Upper lobe of left lung (tissue), 6 donors: ENCODE measurements at places on chromosomes 11 and 22. TPM values are rescaled to one million over a fixed set of nuclear protein-coding genes. Genes with fewer than 3 reads are reported as not detected.

SYT7 gene
- total RNA-seq: 6.3 TPM

CHADL gene
- total RNA-seq: 3.3 TPM

SLC22A25 gene
- not detected for total RNA-seq

CLMP gene
- 22.0 TPM for total RNA-seq

OR5AN1 gene
- total RNA-seq: not detected

- no peak for DNase-seq
These were observed 17.5 kb downstream of the CTTN start for GRCh38 chr11:70415642-70416395.

GRCh38 chr11:48107188-48107704 is 109.4 kb upstream of the OR4B1 start:
- DNase-seq: no peak

DNA sequence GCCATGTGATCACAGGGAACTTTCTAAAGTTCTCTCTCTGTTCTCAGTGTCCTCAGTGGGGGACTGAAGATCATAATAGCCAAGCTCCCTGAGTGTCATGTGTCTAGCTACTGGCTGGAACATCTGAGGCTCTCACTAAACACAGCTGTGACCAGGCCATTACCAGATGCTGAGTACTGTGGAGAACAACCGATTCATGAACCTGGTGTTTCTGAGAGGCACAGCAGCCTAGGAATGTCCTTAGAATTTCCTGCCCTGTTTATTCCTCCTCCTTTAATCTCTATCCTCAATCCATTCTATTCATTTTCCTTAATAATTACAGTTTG is 93.0 kb downstream of the ME3 start:
- no peak for DNase-seq

DNA sequence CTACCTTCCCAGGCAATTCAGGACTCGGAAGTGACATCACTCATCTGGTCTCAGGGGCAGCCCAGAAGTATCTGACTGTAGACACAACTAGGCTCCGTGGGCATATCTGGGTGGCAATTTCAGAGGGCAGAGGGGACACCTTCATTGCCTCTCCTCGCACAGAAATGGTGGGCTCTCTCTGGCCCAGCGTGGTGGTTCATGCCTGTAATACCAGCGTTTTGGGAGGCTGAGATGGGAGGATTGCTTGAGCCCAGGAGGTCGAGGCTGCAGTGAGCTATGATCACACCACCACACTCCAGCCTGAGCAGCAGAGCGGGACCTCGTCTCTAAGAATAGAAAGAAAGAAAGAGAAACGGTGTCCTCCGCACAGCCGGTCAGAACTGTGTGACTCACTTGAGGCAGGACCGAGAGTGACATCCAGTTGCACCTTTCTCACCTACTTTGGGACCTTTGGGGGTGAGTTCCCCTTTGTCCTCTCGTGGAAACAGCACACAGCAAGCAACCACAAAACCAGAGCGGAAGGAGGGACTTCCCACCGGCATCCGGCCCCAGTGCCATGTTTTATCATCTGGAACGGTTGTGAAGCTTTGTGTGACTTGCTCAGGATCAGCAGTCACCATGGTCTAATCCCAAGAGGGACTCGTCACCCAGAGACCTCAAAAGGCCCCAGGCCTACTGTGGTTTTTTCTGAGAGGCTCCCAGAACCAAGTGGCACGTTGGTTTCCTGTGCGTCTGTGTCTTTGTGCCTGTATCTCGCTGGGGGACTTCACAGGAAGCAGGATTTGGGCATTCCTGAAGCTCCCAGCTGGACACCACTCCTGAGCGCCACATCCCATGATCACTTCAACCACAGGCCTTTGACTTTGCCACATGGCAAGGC is 38.4 kb upstream of the EMID1 start:
- DNase-seq: no peak

- DNase-seq: no peak
These were observed 410.7 kb upstream of the KIRREL3 start for GRCh38 chr11:127411283-127411682.

DNA sequence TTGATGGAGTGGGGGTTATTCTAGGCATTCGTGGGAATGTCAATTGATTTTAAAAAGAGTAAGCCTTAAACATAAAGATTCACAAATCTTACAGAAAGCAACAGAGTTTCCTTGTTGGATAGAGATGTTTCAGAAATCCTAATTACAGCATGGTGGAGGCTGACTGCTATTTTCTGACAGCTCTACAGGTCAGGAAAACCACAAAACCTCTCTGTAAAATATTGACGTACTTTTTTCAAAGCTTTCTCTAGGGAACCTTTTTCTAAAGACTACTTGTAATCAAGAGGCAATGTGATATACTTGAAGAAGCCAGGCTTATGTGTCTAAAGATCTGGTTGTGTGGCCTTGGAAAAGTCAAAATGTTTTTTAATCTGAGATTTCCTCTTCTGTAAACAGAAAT is 9.1 kb upstream of the OR8B8 start:
- DNase-seq: no peak

GRCh38 chr22:38240734-38241252 is 32.0 kb downstream of the TMEM184B start:
- no peak for DNase-seq

DNA sequence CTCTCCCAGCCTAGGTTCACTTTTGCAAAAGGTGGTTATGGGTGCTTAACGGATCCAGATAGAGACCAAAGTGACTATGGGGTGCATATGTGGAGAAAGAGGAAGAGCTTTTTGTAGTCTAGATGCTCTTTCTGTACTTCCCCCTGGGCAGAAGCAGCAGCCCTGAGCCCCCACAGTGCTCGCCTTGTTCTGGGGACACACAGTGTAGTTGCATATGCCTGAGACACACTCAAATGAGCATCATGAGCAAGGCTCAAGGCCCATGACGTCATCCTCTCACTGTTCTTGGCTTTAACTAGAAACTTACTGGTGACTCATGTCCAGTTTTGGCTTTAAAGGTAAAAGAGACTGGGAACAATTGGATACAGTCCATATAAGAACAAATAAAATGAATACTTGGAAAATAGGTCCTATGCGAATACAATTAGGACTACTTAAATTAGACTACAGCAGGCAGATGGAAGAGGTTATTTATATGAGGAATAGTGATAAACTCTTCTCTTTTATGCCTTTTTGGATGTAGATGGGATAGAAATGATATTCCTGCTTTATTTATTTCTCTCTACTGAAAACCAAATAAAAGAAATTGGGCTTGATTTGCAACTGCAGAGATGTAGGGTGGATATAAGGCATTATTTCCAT is 20.1 kb upstream of the PEX26 start:
- DNase-seq: no peak

GRCh38 chr11:8871171-8871775 is 39.7 kb upstream of the AKIP1 start:
- DNase-seq: no peak

- DNase-seq: no peak
These were observed 27.9 kb downstream of the SMIM38 start for GRCh38 chr11:69183613-69184012.

DNA sequence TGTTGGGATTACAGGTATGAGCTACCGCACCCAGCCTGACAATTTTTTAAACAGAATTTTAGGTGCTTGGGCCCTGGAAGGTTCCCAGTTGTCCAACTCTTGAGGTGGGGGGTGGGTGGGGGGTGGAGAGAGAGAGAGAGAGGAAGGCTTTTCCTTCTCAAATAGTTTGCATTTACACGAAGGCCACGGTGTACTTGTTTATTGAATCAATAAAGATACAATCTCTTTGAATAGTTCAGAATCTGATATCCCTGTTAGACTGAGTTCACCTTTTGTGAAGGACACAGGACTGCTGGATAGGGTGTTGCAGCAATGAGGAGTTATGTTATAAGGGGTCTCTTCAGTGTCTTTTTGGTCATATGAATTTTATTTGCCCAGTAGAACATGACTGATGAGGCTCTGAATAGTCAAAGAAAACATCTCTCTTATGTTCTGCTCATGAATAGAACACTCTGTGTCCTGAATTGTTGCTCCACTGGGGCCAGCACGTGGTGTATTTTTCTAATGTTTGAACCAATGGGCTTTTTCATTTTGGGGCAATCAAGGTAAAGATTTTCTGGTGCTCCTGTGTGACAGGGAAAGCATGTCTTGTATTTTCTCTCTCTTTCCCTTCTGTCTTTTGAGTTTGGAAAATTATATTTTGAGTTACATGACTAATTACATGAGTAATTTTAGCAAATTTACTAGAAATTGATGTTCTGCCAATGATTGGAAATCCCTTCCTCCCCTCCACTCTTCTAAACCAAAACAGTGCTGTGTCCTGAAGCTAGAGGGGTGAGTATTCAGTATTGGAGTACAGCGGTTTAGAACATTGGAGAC is 61.7 kb downstream of the PTPRJ start:
- no peak for DNase-seq

GRCh38 chr11:87212891-87213290 is 175.2 kb downstream of the TMEM135 start:
- DNase-seq: no peak
